A172 (cell line): ENCODE measurements at places on chromosomes 11 and 22.

DNA sequence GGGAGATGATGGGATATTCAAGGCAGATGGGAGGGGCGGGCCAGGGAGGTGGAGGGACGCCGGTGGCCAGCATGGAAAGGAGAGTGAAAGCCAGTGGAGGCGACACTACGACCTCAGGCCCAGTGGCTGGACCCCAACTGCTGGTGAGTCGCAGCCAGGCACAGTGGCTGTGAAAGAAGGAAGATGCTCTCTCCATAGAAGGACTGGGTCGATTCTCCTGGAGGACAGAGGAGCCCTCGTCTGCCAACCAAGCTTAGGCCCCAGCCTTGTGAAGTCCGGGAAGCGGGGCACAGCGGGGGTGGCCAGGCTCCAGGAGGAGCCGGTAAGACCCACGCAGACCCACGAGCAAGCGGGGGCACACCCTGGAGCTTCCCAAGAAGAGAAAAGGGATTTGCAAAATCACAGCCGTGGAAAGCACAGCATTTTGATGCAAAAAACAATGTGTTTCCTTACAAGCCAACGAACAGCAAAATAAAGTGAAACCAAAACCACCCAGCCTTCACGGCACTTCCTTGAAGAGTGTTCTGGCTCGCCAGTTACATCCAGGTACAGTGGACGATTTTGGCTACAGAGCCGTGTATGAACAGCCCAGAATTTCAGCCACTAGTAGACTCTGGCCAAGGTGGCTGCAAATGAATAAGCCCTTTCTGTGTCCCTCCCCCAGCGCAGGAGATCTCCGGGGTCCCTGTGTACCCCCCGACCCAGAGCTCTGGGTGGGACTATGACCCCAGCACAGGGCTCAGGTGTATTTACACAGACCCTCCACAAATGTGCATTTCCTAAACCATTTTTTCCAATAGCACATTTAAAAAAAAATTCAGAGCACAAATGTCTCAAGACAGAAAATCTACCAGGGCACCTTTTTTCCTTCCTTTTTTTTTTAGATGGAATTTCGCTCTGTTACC lies 96.9 kb downstream of the TRMU start:
- DNase-seq = no peak

GRCh38 chr22:17268501-17269223 lies 49.4 kb upstream of the ADA2 start:
- no peak for DNase-seq

- DNase-seq = no peak
Measured at GRCh38 chr11:119758291-119758690, 29.3 kb upstream of the NECTIN1 start.

GRCh38 chr11:121035169-121035755 lies 11.4 kb downstream of the TBCEL start:
- DNase-seq = no peak

GRCh38 chr11:124329787-124330478 lies 9.9 kb upstream of the OR8D2 start:
- no peak for DNase-seq
